Glomerular endothelial cell (primary cell): ENCODE measurements at places on chromosomes 3 and 15. TPM values are rescaled to one million over a fixed set of nuclear protein-coding genes. Genes with fewer than 3 reads are reported as not detected.

DVL3 gene
- total RNA-seq, result 42.3 and 47.1 TPM in 2 replicates

CPLX3 gene
- not detected in 2 replicates for total RNA-seq

ASB14 gene
- not detected in 2 replicates for total RNA-seq

- DNase-seq, result no peak
Observed at GRCh38 chr3:132777171-132777570, 55.0 kb upstream of the NPHP3 start.

DNA sequence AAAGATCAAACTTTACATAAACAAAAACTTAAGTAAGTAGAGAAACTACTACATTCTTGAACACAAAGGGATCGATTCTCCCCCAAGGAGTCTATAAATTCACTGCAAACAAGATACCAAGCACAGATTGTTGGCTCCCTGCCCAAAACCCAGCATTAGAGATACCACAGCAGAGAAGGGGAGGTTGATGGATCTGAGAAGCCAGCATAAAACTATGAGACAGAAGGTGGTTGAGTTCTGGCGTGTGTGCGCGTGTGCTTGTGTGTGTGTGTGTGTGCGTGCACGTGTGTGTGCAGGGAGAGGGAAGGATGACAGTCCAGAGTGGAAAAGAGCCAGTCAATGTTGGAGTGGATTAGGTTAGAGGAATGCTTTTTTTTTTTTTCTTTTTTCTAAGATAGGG lies 143.2 kb upstream of the PRR20G start:
- DNase-seq, result no peak
